Small intestine (tissue), 16 donors: ENCODE measurements at places on chromosomes 11 and 22. TPM values are rescaled to one million over a fixed set of nuclear protein-coding genes. Genes with fewer than 3 reads are reported as not detected.

TREH gene
- polyA plus RNA-seq: 64.0 TPM

- peak; percentile 68 for DNase-seq
- H3K36me3 ChIP-seq: no peaks in the 10 kb centered on the region
- peak overlapping the region; percentile 43 for H3K4me3 ChIP-seq
- peaks cover 5% of the 10 kb centered on the region for H3K4me1 ChIP-seq
Observed at GRCh38 chr11:75667831-75668450, 897 bp downstream of the MAP6 start.

- no peaks in the 10 kb centered on the region for H3K27me3 ChIP-seq
- no peaks in the 10 kb centered on the region for H3K36me3 ChIP-seq
- H3K4me1 ChIP-seq: peaks cover 15% of the 10 kb centered on the region
- no peak overlapping the region for H3K4me3 ChIP-seq
- H3K27ac ChIP-seq: peak overlapping the region; percentile 44
- no peak for DNase-seq
Observed at GRCh38 chr22:24433828-24434470, 6.5 kb downstream of the ADORA2A start.

- no peak overlapping the region for H3K27ac ChIP-seq
- no peak overlapping the region for H3K4me3 ChIP-seq
- no peaks in the 10 kb centered on the region for H3K27me3 ChIP-seq
- H3K36me3 ChIP-seq: no peaks in the 10 kb centered on the region
- DNase-seq: no peak
Observed at GRCh38 chr11:87185228-87185627, 147.5 kb downstream of the TMEM135 start.

DNA sequence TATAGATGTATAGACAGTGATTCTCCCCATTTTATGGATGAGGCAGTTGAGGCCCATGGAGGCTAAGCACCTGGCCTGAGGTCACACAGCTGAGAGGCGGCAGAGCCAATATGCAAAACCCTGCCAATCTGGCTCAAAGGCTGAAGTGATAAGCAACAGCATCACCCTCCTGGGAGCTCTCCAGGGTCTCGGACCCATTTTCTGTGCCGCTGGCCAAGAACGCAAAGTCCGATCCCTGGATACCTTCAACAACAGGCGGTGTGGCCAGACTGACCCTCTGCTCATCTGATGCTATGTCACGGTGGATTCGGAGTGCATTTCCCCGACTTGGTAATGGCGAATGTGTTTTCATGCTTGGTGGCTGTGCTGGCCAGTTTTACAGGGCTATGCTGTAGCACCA lies 595.0 kb downstream of the TBC1D22A start:
- H3K27me3 ChIP-seq: no peaks in the 10 kb centered on the region
- DNase-seq: no peak
- no peak overlapping the region for H3K4me3 ChIP-seq
- no peaks in the 10 kb centered on the region for H3K36me3 ChIP-seq
- no peaks in the 10 kb centered on the region for H3K4me1 ChIP-seq
